Activated naive CD4-positive, alpha-beta T cell treated with anti-CD3 and anti-CD28 coated beads, Interleukin-2, amount 50 U/mL, for 72 hours (primary cell): ENCODE measurements at places on chromosomes 6 and 20. TPM values are rescaled to one million over a fixed set of nuclear protein-coding genes. Genes with fewer than 3 reads are reported as not detected.

UNC5CL gene
- total RNA-seq, result 5.1 TPM

CAGE1 gene
- total RNA-seq, result not detected

VTA1 gene
- total RNA-seq, result 59.4 TPM

KIF13A gene
- 0.20 TPM for total RNA-seq

MRPS26 gene
- total RNA-seq, result 60.0 TPM

OOEP gene
- not detected for total RNA-seq

SPATA2 gene
- total RNA-seq, result 7.2 TPM

GPR6 gene
- not detected for total RNA-seq

GGTLC1 gene
- not detected for total RNA-seq

CCN6 gene
- total RNA-seq, result not detected

DYNLRB1 gene
- total RNA-seq, result 82.9 TPM

PTCRA gene
- not detected for total RNA-seq

GSTA2 gene
- total RNA-seq, result not detected

AIF1 gene
- total RNA-seq, result 43.9 TPM

FOXA2 gene
- not detected for total RNA-seq

NOX3 gene
- total RNA-seq, result not detected

PHACTR3 gene
- not detected for total RNA-seq

RPN2 gene
- 104 TPM for total RNA-seq

PPP1R16B gene
- total RNA-seq, result 80.4 TPM

CDSN gene
- total RNA-seq, result not detected
